ENCODE measurements at places on chromosomes 6 and 20. TPM values are rescaled to one million over a fixed set of nuclear protein-coding genes. Genes with fewer than 3 reads are reported as not detected.

The SLCO4A1 gene
- 27.0 TPM for total RNA-seq

The SOX18 gene
- total RNA-seq: 0.22 TPM

The OTOR gene
- total RNA-seq: not detected

The TRIM31 gene
- total RNA-seq: not detected

The VWA7 gene
- total RNA-seq: 3.1 TPM

DNA sequence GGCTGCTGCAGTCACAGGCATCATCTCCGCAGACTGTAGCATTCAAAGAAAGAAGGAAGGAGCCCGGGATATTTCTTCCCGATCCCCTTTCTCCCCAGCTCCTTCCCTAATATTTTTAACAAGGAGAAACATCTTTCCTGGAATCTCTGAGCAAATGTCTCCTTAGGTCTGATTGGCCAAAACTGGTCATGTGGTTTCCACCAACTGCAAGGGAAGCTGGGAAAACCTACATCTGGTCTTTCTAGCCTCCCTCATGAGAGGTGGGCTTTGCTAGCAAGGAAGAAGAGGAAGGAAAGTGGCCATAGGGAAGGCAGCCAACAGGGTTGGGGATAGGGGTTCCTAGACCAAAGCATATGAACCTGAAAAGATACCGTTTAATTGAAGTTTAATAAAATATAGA lies 35.1 kb downstream of the PDRG1 start:
- DNase-seq: no peak

GRCh38 chr6:1610497-1611321 lies 994 bp downstream of the FOXC1 start:
- peak; percentile 43 for DNase-seq

GRCh38 chr6:149696901-149697300 lies 21.0 kb downstream of the LATS1 start:
- peak; percentile 21 for DNase-seq

DNA sequence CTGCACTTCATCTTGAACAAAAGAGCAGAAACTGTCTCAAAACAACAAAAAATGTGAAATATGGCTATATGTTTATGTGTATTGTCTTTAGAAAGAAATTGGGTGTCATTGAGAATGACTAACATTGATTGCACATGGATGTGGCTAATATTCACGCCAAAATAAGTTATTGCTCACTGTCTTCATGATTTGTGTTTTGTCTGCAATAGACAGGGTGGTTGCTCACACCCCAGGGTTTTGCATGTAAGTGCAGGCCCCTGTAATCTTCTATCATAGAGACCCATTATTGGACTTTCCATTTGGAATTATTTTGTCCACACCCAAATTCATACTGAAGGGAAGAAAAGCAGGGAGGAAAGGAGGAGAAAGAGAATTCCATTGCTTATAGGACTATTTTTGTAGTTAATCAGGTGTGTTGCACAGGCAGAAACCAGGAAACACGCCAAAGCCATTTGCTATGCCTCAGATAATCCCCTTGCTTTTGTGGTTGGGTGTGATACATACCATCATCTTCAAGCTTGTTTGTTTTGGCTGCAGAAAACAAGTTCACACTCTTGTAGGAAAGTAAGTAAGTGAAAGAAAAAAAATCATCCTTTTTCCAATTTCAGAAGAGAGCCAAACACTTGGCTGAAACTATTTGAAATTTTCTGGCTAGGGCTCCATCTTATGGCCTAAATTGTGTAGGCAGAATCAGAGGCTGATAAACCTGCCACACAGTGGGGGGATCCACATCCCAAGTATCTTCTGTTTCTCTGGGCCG lies 214.1 kb downstream of the COL12A1 start:
- peak; percentile 73 for DNase-seq
